ENCODE measurements at places on chromosomes 12 and 14.

DNA sequence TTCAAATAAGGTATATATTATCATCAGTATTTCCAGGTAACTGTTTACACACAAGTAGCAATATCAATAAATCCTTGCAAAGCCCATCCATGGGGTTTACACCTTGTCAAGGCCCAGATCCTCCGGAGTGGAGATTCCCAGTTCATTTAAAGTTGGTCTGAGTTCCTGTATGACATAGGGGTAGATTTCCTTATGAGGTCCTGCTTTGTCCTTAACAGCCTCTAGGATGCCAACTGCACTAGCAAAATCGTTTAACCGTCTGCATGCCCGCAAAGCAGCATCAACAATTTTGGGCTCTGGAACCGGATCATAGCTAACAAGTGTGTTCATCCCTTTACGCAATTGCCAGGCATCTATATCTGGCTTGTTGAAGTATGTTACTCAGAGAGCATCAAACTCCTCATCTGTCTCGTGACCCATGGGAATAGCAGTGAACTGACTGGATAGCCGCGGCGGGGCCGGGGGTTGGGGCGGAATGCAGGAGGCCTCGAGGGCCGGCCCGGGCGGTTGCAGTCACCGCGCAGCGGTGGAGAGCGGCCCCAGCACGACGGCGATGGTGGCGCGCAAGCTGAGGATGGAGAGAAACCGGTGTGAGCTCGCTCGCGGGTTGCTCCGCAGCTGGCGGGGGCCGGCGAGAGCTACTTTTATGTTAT lies 30.6 kb upstream of the FBXO34 start:
- H3K27ac ChIP-seq = no peak overlapping the region
- no peak overlapping the region for H3K4me3 ChIP-seq
- no peaks in the 10 kb centered on the region for H3K4me1 ChIP-seq
- no peaks in the 10 kb centered on the region for H3K36me3 ChIP-seq
- no peaks in the 10 kb centered on the region for H3K27me3 ChIP-seq

GRCh38 chr14:95463171-95463901 lies 53.1 kb downstream of the SYNE3 start:
- H3K4me3 ChIP-seq = no peak overlapping the region
- H3K27me3 ChIP-seq = no peaks in the 10 kb centered on the region
- peaks cover 5% of the 10 kb centered on the region for H3K4me1 ChIP-seq
- H3K36me3 ChIP-seq = no peaks in the 10 kb centered on the region
- no peak for DNase-seq

- H3K36me3 ChIP-seq = no peaks in the 10 kb centered on the region
- no peaks in the 10 kb centered on the region for H3K27me3 ChIP-seq
- H3K4me1 ChIP-seq = no peaks in the 10 kb centered on the region
- no peak overlapping the region for H3K27ac ChIP-seq
These were observed 269.9 kb downstream of the RPL10L start for GRCh38 chr14:46381674-46382073.

- no peak overlapping the region for H3K4me3 ChIP-seq
- no peaks in the 10 kb centered on the region for H3K4me1 ChIP-seq
- H3K36me3 ChIP-seq = no peaks in the 10 kb centered on the region
- H3K27me3 ChIP-seq = no peaks in the 10 kb centered on the region
These were observed 333.7 kb downstream of the PCNX1 start for GRCh38 chr14:71240866-71241520.

GRCh38 chr14:24289649-24290280 lies 9.8 kb downstream of the DHRS1 start:
- no peaks in the 10 kb centered on the region for H3K4me1 ChIP-seq
- no peak overlapping the region for H3K4me3 ChIP-seq
- no peak overlapping the region for H3K27ac ChIP-seq
- no peaks in the 10 kb centered on the region for H3K27me3 ChIP-seq
- H3K36me3 ChIP-seq = peaks cover 2% of the 10 kb centered on the region

- H3K27ac ChIP-seq = no peak overlapping the region
- DNase-seq = no peak
- H3K27me3 ChIP-seq = no peaks in the 10 kb centered on the region
- peaks cover 2% of the 10 kb centered on the region for H3K4me1 ChIP-seq
These were observed 249.7 kb upstream of the AVPR1A start for GRCh38 chr12:63400718-63401117.

- H3K4me3 ChIP-seq = no peak overlapping the region
- H3K27me3 ChIP-seq = no peaks in the 10 kb centered on the region
- H3K36me3 ChIP-seq = no peaks in the 10 kb centered on the region
- no peak for DNase-seq
- peaks cover 13% of the 10 kb centered on the region for H3K4me1 ChIP-seq
These were observed 7.2 kb downstream of the FAM222A start for GRCh38 chr12:109720857-109721189.

- H3K27me3 ChIP-seq = no peaks in the 10 kb centered on the region
- no peak overlapping the region for H3K27ac ChIP-seq
- H3K4me1 ChIP-seq = no peaks in the 10 kb centered on the region
- H3K36me3 ChIP-seq = no peaks in the 10 kb centered on the region
These were observed 19.4 kb upstream of the MBIP start for GRCh38 chr14:36339816-36340215.

DNA sequence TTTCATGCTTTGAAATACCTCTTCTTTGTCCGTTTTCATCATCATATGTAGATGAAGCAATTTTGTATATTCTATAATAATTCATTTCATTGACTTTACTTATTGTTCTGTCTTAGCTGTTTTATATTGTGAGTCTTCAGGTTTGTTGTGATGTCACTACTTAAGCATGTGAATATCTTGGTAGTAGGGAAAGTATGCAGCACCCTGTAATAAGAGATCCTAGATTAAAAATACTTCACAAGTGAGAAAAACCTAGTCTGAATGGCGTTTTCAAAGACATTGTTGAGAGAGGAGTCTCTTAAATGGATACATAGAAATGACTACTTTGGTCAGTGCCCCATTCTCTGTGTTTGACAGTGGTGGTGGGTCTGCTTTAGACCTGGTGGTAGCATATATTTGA lies 61.4 kb downstream of the SLC16A7 start:
- H3K27ac ChIP-seq = no peak overlapping the region
- no peak overlapping the region for H3K4me3 ChIP-seq
- DNase-seq = peak; percentile 73
- H3K27me3 ChIP-seq = no peaks in the 10 kb centered on the region
- H3K4me1 ChIP-seq = no peaks in the 10 kb centered on the region

DNA sequence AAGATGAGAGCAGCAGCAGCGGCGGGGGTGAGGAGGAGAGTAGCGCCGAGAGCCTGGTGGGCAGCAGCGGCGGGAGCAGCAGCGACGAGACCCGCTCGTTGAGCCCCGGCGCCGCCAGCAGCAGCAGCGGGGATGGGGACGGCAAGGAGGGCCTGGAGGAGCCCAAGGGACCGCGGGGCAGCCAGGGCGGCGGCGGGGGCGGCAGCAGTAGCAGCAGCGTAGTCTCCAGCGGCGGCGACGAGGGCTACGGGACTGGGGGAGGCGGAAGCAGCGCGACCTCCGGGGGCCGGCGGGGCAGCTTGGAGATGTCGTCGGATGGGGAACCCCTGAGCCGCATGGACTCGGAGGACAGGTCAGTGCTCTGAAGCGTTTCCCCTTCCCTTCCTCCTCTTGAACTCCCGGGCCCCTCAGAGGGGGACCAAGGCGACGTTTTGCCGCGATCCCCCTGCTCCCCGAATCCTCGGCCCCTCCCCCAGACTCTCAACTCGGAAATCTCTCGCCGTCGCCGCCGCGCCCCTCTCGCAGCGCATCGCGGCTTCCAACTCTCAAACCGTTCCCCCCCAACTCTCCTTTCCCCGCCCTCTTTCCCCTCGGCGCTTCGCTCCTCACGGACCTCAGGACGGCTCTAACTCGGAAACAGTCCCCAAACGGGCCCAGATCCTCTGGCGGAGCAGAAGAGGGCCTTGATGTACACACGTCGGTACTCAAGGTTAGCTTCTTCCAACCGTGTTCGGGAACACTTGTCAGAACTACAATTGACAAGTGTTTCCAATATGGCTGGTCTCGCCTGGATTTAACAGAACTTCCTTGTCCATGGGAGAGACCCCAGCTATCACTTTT lies 947 bp downstream of the AEBP2 start:
- H3K4me3 ChIP-seq = peak overlapping the region; percentile 60
- H3K27ac ChIP-seq = peak overlapping the region; percentile 80
- H3K4me1 ChIP-seq = peaks cover 3% of the 10 kb centered on the region
- peak; percentile 66 for DNase-seq

DNA sequence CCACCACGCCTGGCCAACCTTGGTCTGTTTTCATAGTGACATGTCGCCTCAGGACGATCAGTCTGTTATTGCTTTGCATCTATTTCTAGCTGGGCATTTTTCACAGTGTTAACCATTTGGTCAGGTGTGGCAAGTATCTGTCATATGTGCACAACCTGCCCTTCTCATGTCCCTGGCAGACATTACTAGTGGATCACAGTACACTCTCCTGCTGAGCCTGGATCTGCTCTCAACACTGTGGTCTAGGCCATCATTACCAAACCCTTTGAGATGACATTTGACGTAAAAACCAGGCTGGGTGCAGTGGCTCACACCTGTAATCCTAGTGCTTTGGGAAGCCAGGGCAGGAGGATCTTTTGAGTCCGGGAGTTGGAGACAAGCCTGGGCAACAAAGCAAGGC lies 29.4 kb upstream of the NOS1 start:
- H3K27me3 ChIP-seq = no peaks in the 10 kb centered on the region
- DNase-seq = no peak
- H3K36me3 ChIP-seq = no peaks in the 10 kb centered on the region
- no peak overlapping the region for H3K4me3 ChIP-seq
- no peaks in the 10 kb centered on the region for H3K4me1 ChIP-seq

DNA sequence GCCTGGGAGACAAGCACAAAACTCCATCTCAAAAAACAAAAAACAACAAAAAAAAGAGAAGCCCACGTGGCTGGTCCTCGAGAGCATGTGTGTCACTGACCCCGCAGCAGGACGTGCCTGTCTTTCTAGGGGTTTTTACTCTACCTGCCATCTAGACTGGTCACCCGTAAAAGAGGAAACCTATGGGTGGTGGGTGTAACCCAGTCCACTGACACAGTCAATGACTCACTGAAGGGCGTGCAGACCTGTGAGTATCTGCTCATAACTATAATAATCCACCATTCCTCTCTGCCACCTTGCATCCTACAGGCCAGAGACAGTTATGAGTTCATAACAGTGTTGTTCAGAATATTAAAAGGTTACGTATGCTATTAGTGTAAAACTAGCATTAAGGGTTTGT lies 4.6 kb downstream of the GOLGA3 start:
- H3K27me3 ChIP-seq = no peaks in the 10 kb centered on the region
- peaks cover 8% of the 10 kb centered on the region for H3K36me3 ChIP-seq
- no peaks in the 10 kb centered on the region for H3K4me1 ChIP-seq
- no peak overlapping the region for H3K27ac ChIP-seq
- no peak overlapping the region for H3K4me3 ChIP-seq

- H3K36me3 ChIP-seq = no peaks in the 10 kb centered on the region
- H3K27ac ChIP-seq = no peak overlapping the region
- no peaks in the 10 kb centered on the region for H3K27me3 ChIP-seq
- no peak overlapping the region for H3K4me3 ChIP-seq
These were observed 73.2 kb upstream of the BICD1 start for GRCh38 chr12:32033406-32033805.

DNA sequence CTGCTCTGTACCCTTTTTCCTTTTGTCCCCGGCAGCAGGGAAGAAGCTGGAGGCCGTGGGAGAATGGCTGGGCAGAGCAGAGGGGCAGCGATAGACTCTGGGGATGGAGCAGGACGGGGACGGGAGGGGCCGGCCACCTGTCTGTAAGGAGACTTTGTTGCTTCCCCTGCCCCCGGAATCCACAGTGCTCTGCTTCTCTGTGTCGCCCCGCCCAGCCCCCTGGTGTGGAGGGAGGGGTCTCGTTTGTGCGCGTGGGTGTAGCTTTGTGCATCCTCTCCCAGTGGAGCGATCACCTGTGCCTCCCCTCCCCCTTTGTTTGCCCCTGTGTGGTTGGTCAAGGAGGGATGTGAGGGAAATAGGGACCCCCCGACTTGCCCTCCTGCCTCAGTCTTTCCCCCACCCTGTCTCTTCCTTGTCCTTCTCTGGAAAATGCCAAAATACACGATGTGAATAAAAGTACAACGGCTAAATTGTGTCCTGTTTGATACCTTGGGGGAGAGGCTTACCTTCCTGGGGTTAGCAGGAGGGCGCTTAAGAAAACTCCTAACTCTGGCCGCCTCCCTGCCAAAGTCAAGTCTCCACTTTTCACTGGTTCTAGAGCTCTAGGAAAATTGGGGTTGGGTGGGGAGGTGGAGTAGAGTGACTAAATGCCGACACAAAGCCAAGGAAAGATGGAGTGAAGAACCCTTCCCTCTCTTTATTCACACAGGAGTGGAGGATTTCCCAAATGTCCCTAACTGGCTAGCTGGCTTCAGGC lies 990 bp upstream of the TPI1 start:
- H3K36me3 ChIP-seq = peaks cover 10% of the 10 kb centered on the region
- no peak overlapping the region for H3K4me3 ChIP-seq
- peaks cover 4% of the 10 kb centered on the region for H3K4me1 ChIP-seq
- no peak overlapping the region for H3K27ac ChIP-seq
- no peak for DNase-seq
- no peaks in the 10 kb centered on the region for H3K27me3 ChIP-seq

DNA sequence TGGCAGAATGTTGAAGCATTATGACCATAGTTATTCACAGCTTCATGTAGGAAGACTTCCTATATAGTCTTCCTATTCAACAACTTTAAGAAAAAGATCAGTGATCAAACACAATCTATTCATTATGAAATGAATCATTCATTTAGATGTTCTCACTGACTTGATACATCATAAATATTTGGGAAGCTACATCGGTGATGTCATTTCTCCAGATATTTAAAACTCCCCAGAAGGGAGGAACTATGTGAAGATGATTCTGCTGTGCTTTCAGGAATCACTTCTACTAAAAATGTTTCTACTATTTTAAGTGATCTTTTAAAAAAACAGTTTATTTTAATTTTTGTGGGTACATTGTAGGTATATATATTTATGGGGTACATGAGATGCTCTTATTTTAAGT lies 316.4 kb downstream of the BCAT1 start:
- no peaks in the 10 kb centered on the region for H3K4me1 ChIP-seq
- H3K27ac ChIP-seq = no peak overlapping the region
- H3K27me3 ChIP-seq = no peaks in the 10 kb centered on the region
- H3K36me3 ChIP-seq = no peaks in the 10 kb centered on the region
- DNase-seq = no peak

DNA sequence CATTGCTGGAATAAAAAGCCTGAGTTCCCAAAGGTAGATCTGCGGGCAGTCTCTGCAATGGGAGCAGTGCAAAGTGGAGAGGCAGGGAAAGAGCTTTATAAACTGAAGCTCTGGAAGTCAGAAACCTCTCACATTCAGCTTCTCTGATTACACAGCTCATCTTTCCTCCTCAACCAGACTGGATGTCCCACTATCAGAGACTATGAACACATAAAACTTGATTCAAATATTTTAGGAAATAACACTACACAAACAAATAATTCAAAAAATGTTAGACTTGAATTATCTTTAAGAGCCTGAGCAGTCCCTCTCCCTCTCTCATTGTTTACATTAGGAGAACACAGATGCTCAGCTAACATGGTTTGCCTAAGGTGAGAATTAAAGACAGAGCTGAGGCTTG lies 72.9 kb downstream of the DENND5B start:
- H3K4me3 ChIP-seq = no peak overlapping the region
- peak; percentile 45 for DNase-seq
- no peaks in the 10 kb centered on the region for H3K27me3 ChIP-seq
- peak overlapping the region; percentile 83 for H3K27ac ChIP-seq

- H3K27me3 ChIP-seq = no peaks in the 10 kb centered on the region
- no peaks in the 10 kb centered on the region for H3K4me1 ChIP-seq
- H3K27ac ChIP-seq = no peak overlapping the region
- H3K36me3 ChIP-seq = no peaks in the 10 kb centered on the region
- no peak overlapping the region for H3K4me3 ChIP-seq
These were observed 5.0 kb upstream of the C1RL start for GRCh38 chr12:7114008-7114407.

GRCh38 chr14:76112889-76113624 lies 38.7 kb upstream of the GPATCH2L start:
- DNase-seq = peak; percentile 79
- no peaks in the 10 kb centered on the region for H3K36me3 ChIP-seq
- H3K4me3 ChIP-seq = no peak overlapping the region
- peaks cover 8% of the 10 kb centered on the region for H3K4me1 ChIP-seq
- no peaks in the 10 kb centered on the region for H3K27me3 ChIP-seq
